MCF 10A (cell line): ENCODE measurements at places on chromosomes 3 and 15. TPM values are rescaled to one million over a fixed set of nuclear protein-coding genes. Genes with fewer than 3 reads are reported as not detected.

GRCh38 chr15:83561661-83562060 lies 92.3 kb upstream of the ADAMTSL3 start:
- H3K36me3 ChIP-seq = no peaks in the 10 kb centered on the region
- no peak overlapping the region for H3K27ac ChIP-seq
- no peaks in the 10 kb centered on the region for H3K27me3 ChIP-seq
- no peak overlapping the region for H3K4me3 ChIP-seq
- peaks cover 6% of the 10 kb centered on the region for H3K4me1 ChIP-seq

DNA sequence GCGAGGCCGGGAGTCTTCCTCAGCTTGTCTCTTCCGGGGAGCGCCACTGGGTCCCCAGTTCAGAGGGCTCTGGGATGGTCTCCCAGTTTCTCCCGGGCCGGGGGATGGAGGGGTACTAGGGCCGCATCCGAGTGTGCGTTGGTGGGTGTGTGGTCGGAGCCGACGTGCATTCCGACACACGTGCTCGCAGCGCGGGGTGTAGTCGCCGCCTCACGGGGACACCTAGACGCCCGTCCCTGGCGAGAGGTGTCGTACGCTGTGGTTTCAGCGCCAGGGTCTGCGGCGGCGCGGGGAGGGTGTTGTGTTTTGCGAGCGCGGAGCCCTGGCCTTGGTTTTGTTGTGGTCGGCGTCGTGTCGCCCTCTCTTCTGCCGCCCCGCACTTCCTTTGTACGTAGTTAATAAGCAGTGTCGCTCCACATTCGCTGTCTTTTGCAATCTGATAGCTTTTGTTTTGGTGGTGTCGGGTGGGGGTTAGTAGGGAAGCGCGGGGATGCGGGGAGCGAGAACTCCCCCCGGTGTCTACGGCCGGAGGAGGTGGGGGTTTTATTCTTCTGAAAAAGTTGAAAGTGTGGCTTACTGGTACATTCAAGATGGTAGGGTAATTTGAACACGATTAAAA lies 2.2 kb downstream of the IGF1R start:
- DNase-seq = no peak
- H3K27me3 ChIP-seq = peaks cover 18% of the 10 kb centered on the region
- peaks cover 12% of the 10 kb centered on the region for H3K36me3 ChIP-seq
- peaks cover 35% of the 10 kb centered on the region for H3K4me1 ChIP-seq

DNA sequence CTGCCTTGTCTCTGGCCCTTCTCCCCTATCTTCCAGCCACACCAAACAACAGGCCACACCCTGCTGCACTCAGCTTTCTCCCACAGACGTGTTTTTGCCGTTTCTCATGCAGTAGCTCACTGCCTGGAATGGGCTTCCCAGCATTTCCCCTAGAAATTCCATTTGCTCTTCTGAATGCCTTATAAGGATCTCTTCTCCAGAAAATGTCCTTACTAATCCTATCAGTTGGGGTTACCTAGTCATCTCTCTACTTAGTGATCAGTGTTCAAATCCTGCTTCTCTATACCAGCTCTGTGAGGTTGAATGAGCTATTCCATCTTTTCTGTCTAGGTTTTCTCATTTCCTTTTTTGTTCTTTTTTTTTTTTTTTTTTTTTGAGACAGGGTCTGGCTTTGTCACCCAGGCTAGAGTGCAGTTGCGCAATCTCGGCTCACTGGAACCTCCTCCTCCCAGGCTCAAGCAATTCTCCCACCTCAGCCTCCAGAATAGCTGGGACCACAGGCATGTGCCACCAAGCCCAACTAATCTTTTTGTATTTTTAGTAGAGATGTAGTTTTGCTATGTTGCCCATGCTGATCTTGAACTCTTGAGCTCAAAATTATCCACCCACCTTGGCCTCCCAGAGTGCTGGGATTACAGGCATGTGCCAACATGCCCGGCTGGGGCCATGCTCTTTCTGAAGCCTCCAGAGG lies 98.2 kb upstream of the CHD2 start:
- H3K4me1 ChIP-seq = peaks cover 32% of the 10 kb centered on the region
- H3K4me3 ChIP-seq = peak overlapping the region; percentile 50
- no peaks in the 10 kb centered on the region for H3K27me3 ChIP-seq
- peak; percentile 78 for DNase-seq

DNA sequence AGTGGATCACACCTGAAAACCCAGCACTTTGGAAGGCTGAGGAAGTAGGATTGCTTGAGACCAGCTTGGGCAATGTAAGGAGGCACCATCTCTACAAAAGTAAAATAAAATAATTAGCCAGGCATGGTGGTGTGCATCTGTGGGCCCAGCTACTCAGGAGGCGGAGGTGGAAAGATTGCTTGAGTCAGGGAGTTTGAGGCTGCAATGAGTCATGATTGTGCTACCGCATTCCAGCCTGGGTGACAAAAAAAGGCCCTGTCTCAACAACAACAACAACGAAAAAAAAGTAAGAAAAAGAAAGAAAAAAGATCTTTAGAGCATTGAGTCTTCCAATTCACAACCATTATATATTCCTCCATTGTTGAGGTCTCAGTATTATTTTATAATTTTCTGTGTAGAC lies 192.4 kb upstream of the DPH6 start:
- H3K4me3 ChIP-seq = no peak overlapping the region
- H3K27me3 ChIP-seq = no peaks in the 10 kb centered on the region
- H3K4me1 ChIP-seq = peaks cover 7% of the 10 kb centered on the region
- H3K36me3 ChIP-seq = no peaks in the 10 kb centered on the region
- peak; percentile 72 for DNase-seq
- H3K27ac ChIP-seq = peak overlapping the region; percentile 93

GRCh38 chr3:111519178-111519855 lies 22.7 kb upstream of the CD96 start:
- no peak overlapping the region for H3K27ac ChIP-seq
- no peak for DNase-seq
- H3K36me3 ChIP-seq = no peaks in the 10 kb centered on the region
- no peaks in the 10 kb centered on the region for H3K27me3 ChIP-seq

- H3K4me3 ChIP-seq = no peak overlapping the region
- DNase-seq = peak; percentile 13
- H3K36me3 ChIP-seq = no peaks in the 10 kb centered on the region
These were observed 62.2 kb downstream of the CASR start for GRCh38 chr3:122245513-122246174.

GRCh38 chr15:81038975-81039607 lies 38.4 kb downstream of the TLNRD1 start:
- peak; percentile 60 for DNase-seq
- peak overlapping the region; percentile 52 for H3K27ac ChIP-seq
- H3K4me1 ChIP-seq = peaks cover 15% of the 10 kb centered on the region
- no peak overlapping the region for H3K4me3 ChIP-seq

DNA sequence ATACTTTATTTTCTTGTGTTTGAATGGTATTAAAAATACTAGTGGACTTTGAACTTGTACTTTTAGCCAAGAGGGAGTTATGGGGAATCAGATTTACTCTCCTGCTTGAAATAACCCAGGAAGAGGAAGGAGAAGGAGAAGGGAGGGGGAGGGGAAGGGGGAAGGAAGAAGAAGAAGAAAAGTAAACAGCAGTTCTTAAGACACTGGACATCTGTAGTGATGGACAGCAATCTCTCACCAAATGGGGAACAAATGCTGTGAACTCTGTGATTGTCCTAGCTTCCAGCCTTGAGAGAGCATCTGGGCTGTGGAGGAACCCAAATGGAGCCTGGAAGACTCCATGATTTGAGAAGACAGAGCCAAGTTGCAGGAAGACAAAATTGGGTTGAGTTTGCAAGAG lies 52.0 kb downstream of the VPS8 start:
- no peaks in the 10 kb centered on the region for H3K27me3 ChIP-seq
- H3K27ac ChIP-seq = no peak overlapping the region
- no peak overlapping the region for H3K4me3 ChIP-seq
- H3K4me1 ChIP-seq = no peaks in the 10 kb centered on the region
- peaks cover 86% of the 10 kb centered on the region for H3K36me3 ChIP-seq

The RTP4 gene
- not detected in 2 replicates for total RNA-seq

The MAGEL2 gene
- total RNA-seq = not detected in 2 replicates

The GABRB3 gene
- not detected in 2 replicates for total RNA-seq

The ZBTB47 gene
- 10.9 and 12.4 TPM in 2 replicates for total RNA-seq

The C3orf52 gene
- total RNA-seq = 10.4 and 16.1 TPM in 2 replicates

The GOLGA8G gene
- 0.09 TPM in 1 of 2 replicates, not detected in the other for total RNA-seq
